ENCODE measurements at places on chromosomes 13 and 19. TPM values are rescaled to one million over a fixed set of nuclear protein-coding genes. Genes with fewer than 3 reads are reported as not detected.
A peak's percentile ranks its signal among the peaks of the same experiment; 100 is the strongest.

- DNase-seq, result no peak
Measured at GRCh38 chr13:84200971-84201370, 318.7 kb upstream of the SLITRK1 start.

DNA sequence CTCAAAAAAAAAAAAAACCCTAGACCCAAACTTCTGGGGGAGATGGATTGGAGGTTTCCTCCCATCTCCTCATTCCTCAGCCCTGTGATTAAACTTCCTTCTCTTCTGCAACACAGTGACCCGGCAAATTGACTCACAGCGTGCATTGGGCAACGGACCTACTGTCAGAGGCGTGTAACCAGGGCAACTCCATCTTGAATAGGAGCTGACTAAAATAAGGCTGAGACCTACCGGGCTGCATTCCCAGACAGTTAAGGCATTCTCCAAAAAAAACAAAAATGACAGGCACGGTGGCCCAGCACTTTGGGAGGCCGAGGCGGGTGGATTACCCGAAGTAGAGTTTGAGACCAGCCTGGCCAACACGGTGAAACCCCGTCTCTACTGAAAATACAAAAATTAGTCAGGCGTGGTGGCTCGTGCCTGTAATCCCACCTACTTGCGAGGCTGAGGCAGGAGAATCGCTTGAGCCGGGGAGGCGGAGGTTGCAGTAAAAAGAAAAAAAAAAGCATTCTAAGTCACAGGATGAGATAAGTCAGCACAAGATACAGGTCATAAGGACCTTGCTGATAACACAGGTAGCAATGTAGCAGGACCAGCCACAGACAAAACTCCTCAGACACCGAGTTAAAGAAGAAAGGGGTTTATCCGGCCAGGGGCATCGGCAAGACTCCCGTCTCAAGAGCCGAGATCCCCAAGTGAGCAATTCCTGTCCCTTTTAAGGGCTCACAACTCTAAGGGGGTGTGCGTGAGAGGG lies 5.4 kb upstream of the NLRP7 start:
- no peak for DNase-seq

GRCh38 chr19:48635263-48635965 lies 1.8 kb downstream of the DBP start:
- peak; percentile 80 for DNase-seq

DNA sequence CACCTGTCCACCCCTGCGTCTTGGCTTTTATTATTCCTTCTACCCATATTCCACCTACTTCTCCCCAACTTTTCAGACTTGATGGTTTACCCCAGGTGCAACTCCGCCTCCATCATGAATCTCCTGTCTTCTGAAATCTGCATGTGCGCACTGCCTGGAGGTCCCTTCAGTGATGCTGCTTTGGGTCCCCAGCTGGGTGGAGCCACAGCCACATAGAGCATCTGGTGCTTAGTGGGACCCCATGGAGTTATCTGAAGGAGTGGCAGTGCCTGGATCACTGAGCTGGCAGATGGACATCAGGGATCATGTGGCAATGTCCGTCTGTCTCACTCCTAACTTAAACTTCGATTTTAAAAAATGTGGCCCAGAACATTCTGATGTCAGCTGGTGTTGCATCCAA lies 13.5 kb downstream of the ZNF536 start:
- peak; percentile 31 for DNase-seq

DNA sequence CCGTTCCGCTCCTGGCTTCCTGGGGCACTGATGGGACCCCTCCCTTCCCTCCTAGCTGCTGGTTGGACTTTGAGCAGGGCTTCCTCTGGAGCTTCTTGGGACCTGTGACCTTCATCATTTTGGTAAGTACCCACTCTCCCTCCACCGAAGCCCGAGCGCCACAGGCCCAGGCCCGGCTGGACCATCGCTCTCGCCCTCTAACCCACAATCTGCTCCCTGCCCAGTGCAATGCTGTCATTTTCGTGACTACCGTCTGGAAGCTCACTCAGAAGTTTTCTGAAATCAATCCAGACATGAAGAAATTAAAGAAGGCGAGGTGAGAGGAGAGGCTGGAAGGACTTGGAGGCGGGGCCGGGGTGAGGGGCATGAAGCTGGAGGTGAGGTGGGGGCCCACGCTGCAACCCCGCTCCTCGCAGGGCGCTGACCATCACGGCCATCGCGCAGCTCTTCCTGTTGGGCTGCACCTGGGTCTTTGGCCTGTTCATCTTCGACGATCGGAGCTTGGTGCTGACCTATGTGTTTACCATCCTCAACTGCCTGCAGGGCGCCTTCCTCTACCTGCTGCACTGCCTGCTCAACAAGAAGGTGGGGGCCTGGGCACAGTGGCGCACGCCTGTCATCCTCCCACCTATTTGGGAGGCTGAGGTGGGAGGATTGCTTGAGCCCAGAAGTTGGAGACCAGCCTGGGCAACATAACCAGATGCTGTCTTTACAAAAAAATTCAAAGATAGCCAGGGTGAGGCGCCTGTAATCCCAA lies 12.3 kb downstream of the DDX39A start:
- DNase-seq, result no peak

- DNase-seq, result no peak
Measured at GRCh38 chr13:45974500-45974899, 78.0 kb downstream of the ZC3H13 start.

Gene ZNF100
- total RNA-seq, result 22.3 TPM

Gene TLE6
- 1.9 TPM for total RNA-seq

Gene MBD3L3
- total RNA-seq, result not detected

Gene NECTIN2
- total RNA-seq, result 0.67 TPM

Gene KCNN4
- total RNA-seq, result 53.0 TPM

Gene ARID3A
- 35.9 TPM for total RNA-seq

Data from activated CD8-positive, alpha-beta memory T cell treated with anti-CD3 and anti-CD28 coated beads, Interleukin-2, amount 10 ng/mL, durations not matched to agents 7 days and 5 days (primary cell).